Stimulated activated CD4-positive, alpha-beta T cell treated with anti-CD3 and anti-CD28 coated beads, Interleukin-15, amount 100 ng/mL, for 1 hour (primary cell): ENCODE measurements at places on chromosomes 3 and 15.

- DNase-seq = no peak
These were observed 937.2 kb downstream of the FHIT start for GRCh38 chr3:60313951-60314461.

DNA sequence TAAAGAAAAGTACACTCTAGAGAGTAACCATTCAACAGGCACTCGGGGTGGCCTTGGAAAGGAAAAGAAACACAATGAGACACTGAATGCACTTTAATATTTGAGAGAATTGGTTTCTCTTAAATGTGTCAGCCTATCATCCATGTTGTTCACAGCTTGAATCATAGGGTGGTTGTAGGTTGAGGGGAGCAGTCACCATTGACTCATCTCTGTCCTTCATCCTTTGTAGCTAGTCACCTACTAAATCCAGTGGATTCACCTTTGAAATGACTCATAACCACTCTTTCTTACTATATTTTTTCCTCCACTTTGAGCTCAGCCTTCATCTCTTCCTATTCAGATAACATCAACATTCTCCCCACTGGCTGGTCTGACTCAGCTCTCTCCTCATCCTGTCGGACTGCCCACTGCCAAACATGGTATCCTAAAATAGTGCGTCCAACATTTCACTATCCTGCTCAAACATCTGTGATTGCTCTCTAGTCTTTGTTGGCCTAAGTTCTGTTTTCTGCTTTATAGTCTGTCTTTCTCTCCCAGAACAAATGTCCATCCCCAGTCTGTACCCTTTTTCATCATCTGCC, 182.7 kb upstream of the GADL1 start:
- no peak for DNase-seq

GRCh38 chr3:12522721-12523120, 22.6 kb downstream of the MKRN2OS start:
- DNase-seq = no peak

DNA sequence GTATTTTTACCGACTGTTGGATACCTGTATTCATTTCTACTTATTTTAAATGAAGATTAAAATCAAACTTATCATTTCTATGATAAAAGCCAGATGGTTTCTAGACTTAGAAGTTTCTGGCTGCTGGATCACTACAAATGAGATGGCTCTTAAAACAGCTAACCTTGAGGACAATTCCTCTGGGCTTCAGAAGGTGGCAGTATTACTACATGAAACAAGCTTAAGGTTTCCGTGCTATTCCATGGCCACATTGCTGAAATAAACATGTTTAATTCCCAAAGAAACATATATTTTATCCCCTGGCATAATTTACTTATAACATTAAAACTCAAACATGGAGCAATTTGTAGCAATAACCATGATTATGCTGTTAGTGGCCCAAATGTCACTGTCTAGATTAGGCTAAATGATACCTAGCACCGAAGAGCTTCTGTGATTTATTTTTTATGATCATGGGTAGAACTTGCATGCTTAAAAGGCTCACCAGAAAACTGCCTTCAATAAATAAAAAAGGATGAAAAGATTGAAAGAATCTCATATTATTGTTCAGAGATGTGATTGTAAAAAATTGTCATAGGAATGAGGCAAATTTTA, 204.0 kb upstream of the NANOGP8 start:
- no peak for DNase-seq

DNA sequence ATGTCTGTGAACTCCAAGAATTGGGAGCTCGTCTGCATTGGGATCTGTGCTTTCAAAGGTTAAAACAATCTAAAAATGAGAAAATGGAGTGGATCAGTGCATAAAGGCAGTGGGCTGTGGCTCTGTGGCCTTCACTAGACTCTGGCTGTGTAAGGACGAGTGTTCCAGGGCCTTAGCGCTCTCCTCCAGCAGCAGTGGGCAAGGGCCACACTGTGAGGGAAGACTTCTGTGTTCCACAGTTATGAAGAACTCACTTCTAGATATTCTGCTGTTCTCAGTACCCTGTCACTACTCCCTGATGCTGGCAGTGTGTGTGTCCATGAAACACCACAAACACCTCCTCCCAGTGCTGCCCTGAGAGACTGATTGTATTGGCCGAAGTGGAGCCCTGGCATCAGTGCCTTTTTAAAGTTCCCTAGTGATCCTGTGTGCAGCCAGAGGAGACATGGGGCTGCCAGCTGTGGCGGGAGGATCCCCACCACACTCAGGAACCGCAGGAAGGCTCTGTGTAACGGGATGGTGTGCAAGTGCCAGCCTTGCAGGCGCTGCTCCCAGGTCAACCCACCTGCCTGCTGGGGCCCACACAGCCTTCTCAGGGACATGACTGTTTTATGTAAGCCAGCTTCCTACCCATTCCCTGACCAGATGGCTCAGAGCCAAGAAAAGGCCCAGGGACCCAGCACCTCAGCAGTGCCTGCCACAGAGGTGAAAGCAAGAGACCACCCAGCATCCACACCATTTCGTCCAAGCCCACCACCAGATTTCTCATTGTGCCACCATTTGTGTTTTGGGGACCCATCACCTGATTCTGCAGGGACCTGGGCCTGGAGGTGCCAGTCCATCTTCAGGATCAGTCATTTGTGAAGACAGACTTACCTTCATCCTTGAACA, 40.4 kb downstream of the ABTB1 start:
- no peak for DNase-seq

DNA sequence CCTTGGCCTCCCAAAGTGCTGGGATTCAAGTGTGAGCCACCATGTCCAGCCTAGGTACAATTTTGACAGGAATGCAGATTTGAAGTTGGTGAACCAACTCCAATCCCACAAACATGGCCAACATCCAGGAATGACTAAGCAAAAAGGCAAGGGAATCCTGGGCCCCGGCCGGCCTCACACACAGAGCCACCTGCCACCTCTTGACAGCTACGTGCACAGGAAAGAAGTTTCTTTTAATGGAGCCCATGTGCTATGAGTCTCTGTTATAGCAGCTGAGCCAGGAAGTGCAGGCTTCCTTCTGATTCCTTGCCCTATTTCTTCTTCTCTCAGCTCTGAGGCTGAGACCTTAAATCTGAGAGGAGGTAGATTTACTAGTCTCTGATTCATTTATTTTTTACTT, 8.8 kb downstream of the TMEM40 start:
- DNase-seq = no peak

- no peak for DNase-seq
These were observed 86.8 kb upstream of the MEF2A start for GRCh38 chr15:99478977-99479376.

DNA sequence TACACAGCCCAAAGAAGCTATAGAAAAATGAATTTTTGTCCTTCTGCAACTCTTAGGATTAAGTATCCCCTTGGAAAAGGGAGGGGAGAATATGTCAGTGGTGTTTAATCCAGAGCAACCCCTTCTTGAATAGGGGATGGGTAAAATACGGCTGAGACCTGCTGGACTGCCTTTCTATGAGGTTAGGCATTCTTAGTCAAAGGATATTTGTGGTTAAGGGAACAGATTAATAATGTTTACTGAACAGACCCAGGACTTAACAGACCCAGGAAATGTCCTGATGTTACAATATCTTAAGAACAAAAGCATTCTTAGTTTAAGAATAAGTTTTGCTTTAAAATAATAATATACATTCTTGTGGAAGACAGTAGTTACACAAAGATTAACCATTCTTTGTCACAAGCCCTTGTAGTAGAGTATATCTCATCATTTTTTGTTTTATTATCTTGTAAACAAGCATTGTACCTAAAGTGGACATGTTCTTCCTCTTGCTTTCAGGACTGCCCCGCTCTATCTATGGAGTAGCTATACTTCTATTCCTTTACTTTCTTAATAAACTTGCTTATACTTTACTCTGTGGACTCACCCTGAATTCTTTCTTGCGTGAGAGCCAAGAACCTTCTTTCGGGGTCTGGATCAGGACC, 43.8 kb upstream of the B3GALNT1 start:
- no peak for DNase-seq

- DNase-seq = no peak
These were observed 6.9 kb downstream of the NIPA2 start for GRCh38 chr15:22845289-22845900.
